ENCODE measurements at places on chromosomes 7 and 10.
A peak's percentile ranks its signal among the peaks of the same experiment; 100 is the strongest.

DNA sequence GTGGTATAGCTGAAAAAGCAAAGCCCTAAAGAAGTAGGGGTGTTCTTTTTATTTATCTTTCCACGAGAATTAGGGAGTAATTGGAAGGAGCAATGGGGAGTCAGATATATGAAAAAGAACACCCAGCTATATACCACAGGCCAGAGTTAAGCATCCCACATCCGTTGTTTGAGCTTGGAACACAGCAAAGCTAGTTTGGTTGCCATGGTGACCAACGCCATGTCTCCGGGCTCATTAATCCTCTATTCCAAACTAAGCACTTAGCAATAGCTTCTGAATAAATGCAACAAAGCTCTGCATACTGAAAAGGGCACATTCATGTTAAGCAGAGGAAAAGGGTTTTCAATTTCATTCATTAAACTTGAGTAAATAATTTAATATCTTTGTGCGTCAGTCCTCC, 23.5 kb downstream of the ASB4 start:
- peak; percentile 58 for DNase-seq

- no peak for DNase-seq
Measured at GRCh38 chr10:130043491-130043890, 67.1 kb downstream of the C10orf143 start.

DNA sequence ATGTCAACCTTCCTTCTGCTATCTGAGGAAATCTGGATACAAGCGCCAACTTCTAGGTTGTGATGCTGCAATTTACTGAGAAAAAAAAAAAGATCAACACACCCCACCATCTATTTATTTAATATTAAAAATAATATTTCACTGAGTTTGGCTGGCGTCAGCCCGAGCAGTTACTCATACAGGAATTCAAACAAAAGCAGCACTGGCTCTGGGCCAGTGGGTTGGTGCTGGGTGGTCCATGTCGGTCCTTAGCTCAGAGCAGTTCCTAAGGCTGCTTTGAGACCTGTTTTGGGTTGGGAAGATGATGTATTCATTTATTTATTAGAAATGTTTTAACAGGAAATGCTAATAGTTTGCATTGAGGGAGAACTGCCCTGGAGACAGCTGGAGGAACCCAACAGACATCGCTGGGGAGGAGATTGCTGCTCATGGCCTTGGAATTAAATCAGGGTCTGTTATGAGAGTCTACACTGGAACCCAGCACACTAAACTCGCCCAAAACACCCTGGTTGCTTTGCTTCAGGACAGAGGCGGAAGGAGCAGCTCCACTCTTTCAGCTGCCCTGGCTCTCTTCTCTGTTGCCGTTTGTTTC, 36.3 kb upstream of the GOT1 start:
- no peak for DNase-seq

GRCh38 chr7:156544919-156545715, 95.5 kb upstream of the RNF32 start:
- DNase-seq: no peak

GRCh38 chr7:23295401-23295697, 3.8 kb upstream of the MALSU1 start:
- DNase-seq: no peak

DNA sequence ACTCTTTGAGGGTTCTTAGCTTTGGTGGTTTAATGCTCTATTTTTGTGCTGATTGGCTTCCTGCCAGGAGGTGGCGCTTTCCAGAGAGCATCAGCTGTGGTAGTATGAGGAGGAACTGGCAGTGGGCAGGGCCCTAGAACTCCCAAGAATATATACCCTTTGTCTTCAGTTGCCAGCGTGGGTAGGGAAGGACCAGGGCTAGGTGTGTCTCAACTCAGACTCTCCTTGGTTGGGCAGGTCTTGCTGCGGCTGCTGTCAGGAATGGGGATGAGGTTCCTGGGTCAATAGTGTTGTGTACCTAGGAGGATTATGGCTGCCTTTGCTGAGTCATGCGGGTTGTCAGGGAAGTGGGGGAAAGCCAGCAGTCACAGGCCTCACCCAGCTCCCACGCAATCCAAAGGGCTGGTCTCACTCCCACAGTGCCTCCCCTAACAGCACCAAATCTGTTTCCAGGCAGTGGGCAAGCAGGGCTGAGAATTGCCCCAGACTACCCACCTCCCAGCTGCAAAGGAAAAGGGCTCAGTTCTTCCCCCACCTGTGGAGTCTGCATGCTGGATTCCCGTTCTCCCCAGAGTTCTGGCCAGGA, 191.5 kb downstream of the PHTF2 start:
- DNase-seq: no peak

GRCh38 chr10:5575482-5576153, 50.9 kb downstream of the CALML3 start:
- peak; percentile 83 for DNase-seq

DNA sequence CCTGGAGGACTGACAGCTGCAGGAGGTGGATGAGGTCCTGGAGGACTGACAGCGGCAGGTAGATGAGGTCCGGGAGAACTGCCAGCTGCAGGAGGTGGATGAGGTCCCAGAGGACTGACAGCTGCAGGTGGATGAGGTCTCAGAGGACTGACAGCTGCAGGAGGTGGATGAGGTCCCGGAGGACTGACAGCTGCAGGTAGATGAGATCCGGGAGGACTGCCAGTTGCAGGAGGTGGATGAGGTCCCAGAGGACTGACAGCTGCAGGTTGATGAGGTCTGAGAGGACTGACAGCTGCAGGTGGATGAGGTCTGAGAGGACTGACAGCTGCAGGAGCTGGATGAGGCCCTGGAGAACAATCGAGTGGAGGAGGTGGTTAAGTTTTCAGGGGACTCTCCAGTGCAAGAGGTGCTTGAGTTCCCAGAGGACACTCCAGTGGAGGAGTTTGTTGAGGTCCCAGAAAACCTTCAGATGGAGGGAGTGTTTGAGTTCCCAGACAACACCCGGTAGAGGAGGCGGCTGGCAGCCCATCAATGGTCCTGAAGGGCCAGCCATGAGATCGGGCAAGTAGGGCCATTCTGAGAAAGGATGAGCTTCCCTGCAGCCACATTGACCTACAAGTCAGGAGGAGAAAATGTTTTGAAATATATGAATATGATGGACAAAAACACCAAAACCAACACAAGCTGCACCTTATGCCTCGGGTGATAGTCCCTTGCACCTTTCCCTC, 4.7 kb upstream of the EIF5AL1 start:
- DNase-seq: no peak

DNA sequence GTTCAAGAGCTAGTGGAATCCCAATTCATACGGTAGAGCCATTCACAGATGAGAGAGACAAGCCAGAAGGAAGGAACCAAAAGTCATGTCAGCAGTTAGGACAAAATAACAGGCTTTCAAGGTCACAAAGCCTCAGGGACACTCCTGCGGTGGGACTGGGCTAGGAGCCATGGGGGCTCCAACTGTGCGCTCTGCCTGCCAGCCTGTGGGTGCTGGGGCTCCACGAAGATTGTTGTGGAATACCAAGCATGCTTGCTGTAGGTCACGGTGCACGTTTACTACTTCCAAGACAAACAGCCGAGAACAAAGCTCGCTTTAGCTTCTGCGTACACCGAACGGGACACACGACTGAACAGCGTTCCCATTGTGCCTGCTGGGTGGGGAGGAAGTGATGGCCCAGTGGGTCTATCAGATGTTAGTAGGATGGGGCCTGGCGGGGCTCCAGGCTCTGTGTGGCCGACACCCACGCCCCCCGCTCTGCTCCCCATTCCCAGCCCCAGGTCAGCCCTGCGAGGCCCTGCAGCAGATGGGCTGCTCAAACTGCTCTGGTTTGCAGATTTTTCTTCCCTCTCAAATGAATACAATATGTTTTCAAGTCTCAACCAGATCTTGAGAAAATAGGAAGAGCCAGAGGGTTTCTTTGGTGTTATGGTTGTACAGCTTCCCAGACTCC, 158.9 kb downstream of the EGFR start:
- DNase-seq: peak; percentile 57

DNA sequence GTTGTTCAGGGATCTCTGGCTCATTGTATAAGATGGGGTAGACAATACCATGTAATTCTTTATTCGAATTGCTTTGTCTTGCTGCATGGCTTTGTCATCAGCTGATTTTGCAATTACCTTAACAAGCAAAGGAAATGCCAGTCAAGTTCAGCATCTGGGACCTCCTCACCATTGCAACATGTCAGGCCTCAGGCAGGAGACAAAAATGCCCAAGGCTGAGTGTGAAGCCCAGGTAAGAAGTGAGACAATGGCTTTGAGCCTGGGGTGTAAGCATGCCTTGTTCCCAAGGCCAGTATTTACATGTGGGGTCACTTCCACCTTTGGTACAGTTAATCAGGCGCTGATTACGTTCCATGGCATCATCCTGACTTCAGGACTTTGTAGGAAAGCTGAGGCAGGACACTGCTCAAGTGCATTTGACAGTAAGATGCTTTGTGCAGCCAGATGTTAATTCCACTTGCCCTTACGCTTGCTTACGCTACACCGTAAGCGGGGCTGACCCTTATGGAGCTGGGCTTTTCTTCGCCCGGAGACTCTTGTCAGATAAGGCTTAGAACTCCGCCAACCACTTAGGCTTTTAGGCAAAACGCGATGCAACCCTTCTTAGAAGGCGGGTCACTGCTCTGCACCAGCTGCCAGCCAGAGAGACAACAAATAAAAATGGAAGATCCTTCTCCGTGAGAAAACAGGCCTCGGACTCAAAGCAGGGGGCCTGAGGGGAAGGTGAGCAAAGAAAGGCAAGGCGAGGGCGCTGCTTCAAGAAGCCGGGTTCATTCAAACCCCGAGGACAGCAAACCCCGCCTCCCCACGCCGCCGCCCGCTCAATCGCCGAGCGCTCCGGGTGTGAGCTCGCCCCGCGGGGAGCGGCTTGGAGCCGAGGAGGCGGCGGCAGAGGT, 1.3 kb upstream of the SP4 start:
- no peak for DNase-seq

- DNase-seq: no peak
Measured at GRCh38 chr10:59300386-59300785, 62.0 kb downstream of the FAM13C start.

DNA sequence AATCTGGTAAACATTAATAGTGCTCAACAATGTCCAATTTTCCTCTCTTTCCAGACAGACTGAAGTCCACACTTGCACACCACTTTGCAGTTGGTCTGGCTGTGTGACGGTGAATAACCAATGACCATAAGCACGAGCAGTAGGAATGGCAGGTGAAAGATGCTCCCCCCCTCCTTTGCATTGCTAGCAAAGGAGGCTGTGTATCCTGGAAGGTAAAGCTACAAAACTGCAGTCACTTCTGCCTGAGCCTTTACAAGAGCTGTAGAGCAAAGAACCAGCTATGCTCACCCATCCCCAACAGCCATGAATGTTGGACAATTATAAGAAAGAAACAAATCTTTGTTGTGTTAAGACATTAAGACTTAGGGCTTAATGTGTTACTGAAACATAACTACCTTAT, 178.0 kb downstream of the IPMK start:
- no peak for DNase-seq

- peak; percentile 33 for DNase-seq
Measured at GRCh38 chr10:22252224-22252800, 34.5 kb upstream of the EBLN1 start.

- DNase-seq: peak; percentile 57
Measured at GRCh38 chr7:85516675-85517074, 329.8 kb upstream of the SEMA3D start.

- no peak for DNase-seq
Measured at GRCh38 chr7:151731022-151731441, 145.9 kb downstream of the PRKAG2 start.

GRCh38 chr10:121597504-121598262, 561 bp downstream of the FGFR2 start:
- DNase-seq: no peak

DNA sequence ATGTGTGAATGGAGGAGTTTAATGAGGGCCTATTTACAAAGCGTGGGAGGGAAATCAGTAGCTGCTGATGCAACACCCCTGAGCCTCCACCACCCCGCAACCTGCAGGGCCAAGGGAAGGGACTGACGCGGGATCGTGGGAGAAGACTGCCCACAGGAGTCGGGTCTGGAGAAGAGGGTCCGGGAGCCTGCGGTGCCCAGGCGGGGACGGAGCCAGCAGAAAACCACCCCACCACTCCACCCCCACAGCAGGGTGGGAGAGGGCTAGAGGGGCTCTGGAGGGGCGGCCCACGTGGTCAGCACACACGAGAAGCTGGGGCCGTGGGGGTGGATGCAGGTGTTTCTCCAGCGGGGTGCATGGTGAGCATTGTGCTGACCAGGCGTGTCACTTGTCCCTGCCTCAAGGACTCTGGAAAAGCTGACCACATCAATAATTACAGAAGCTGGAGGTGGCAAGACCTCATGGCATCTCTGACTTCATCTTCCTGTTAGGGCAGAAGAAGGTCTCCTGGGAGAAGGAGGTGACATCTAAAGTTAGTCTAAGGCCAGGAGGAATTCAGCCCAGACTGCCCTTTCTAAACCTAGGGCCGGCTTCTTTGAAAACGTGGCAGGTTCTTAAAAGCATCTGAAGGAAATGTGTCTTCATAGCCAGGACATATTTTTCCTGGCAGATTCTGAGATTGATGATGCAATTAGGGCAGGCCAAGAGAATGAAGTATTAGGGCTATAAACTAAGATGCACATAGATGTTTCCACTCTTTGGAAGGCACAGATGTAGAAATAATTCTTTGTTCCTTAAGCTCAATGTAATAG, 150.9 kb downstream of the RGS10 start:
- peak; percentile 71 for DNase-seq

DNA sequence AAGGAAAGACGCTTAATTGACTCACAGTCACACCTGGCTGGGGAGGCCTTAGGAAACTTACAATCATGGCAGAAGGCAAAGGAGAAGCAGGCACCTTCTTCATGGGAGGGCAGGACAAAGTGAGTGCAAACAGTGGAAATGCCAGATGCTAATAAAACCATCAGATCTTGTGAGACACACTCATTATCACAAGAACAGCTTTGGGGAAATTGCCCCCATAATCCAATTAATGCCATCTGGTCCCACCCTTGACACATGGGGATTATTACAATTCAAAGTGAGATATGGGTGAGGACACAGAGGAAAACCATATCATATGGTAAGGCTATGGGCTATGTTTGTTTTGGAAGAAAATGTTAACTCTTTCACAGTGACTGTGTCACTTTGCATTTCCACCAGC, 1272.5 kb upstream of the CELF2 start:
- DNase-seq: no peak

DNA sequence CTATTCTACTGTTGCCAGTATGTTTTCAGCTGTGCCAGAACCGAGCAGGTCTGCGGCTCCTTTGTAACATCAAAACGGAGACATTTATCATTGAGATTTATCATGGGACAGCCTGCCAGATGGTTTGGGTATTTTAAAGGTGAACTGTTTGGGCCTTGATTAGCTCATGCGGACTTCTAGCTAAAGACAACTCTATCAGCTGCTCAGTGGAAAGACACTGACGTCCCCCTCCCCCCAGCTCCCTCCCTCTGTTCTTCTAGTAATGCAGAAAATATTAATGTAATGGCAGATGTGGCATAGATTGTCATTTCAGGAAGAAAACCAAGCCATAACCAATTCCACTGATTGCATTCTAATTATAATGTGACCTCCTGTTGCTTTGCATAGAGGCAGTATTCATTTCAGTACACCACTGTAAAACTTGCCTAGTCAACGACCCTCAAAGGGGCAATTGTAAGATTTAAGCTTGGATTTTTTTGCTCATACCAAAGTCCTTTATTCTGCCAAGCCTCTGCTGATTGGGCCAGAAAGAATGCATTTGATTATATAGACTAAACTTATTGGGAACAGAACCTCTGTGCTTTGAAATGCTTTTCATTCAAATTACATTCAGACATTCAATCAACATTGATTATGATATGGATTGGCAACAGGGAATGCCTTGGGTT, 966.8 kb downstream of the LRMDA start:
- DNase-seq: peak; percentile 82

Data from fibroblast of upper back skin (primary cell).